ENCODE measurements at places on chromosomes 16 and 17.

DNA sequence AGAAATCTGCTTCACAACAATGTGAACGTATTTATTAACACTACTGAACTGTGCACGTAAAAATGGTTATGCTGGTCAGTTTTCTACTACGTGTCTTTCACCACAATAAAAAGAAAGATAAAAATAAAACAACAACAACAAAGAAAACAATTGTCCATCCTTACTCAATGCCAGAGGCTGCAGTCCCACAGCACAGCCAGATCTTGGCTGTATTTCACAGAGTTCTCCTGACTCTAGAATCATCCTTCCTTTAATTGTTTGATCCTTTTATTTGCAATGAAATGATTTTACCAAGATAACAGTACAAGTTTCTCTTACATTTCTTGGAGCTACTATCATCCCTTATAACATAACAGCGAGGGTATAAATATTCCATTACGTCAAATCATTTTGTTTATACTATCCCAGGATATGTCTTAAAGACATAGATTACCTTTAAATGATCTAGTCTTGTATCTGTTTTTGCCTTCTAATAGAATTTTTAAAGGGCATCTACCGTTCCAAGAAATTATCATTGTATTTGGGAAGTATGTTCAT, 103.3 kb downstream of the SLC39A11 start:
- DNase-seq = no peak

GRCh38 chr17:80486692-80487091, 10.3 kb upstream of the NPTX1 start:
- no peak for DNase-seq

GRCh38 chr16:12063004-12063395, 86.5 kb downstream of the SNX29 start:
- DNase-seq = no peak

- no peak for DNase-seq
Observed at GRCh38 chr17:29126268-29126930, 53.8 kb downstream of the MYO18A start.

DNA sequence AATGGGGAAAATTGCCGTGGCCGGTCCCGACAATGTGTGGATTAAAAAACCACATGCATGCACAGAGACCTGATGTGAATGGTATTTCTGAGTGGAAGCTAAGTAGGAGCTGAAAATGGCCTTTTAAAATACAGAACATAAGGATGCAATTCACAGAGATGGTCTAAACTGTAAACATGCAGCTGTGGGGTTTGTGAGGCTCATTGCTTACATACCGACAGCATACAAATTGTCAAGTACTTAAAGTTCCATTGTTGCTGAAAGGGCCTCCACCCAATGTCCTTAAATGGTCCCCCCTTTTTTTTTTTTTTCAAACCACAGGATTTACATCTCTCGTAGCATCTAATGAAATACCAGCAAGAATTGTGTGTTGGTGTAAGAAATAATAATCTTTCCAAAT, 523.2 kb downstream of the MAF start:
- no peak for DNase-seq

DNA sequence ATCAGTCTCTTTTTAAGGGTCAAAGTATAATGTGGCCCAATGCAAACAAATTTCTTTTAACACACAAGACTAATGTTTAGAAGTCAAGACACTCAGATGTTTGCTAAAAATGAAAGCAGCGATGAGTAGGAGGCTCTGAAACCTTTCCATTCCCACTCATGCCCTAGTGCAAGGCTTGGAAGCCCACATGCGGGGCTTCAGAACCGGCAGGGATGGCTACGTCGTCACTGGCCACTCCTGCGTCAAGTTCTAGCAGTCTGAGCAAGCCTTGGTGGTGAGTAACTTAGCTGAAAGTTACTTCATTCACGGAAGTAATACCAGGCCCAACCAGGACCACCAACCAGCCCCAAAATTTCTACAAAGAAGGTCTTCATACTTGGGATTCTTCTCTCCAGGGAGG, 14.8 kb upstream of the TMED6 start:
- no peak for DNase-seq

GRCh38 chr17:28173801-28174200, 131.3 kb downstream of the NLK start:
- DNase-seq = no peak

GRCh38 chr17:8162997-8163977, 539 bp upstream of the VAMP2 start:
- no peak for DNase-seq

DNA sequence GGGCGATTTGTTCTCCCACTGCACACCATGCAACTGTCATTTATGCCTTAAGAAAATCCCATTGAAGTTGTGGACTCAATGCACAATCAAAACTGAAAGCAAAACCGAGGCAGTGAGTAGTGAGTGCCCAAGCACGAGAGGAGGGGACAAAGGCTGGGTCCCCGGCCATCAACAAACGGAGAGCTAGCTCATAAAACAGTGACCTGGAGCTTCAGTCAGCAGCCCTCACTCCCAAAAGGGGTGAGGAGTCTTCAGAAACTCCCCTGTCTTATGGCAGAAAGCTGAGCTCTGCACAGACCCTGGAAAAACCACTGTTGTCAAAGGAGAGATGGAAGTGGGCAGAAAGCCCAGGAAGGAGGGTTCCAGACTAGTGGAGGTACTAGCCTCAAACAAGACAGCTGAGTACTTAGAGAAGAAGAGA, 96.9 kb downstream of the ADCY9 start:
- no peak for DNase-seq

- no peak for DNase-seq
Observed at GRCh38 chr17:28948873-28949184, 2.5 kb downstream of the PHF12 start.

- no peak for DNase-seq
Observed at GRCh38 chr17:15078570-15078969, 186.6 kb downstream of the PMP22 start.

DNA sequence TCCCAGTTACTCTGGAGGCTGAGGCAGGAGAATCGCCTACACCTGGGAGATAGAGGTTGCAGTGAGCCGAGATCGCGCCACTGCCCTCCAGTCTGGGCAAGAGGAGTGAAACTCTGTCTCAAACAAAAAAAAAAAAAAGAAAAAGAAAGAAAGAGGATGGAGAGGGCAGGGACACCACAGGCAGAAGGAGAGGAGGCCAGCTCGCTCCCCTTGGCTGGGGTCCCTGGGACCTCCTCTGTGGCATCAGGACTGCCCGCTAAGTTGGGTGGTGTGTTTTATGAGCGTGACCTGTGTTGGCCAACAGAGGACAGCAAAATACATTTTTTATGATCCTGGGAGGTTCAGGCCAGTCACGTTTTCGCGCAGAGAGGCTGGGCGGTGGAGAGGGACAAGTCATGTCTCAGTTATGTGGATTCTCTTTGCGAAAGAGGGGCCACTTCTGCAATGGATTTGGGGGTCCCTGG, 229.6 kb downstream of the MRTFB start:
- no peak for DNase-seq
